ENCODE measurements at places on chromosomes 7 and 10.

DNA sequence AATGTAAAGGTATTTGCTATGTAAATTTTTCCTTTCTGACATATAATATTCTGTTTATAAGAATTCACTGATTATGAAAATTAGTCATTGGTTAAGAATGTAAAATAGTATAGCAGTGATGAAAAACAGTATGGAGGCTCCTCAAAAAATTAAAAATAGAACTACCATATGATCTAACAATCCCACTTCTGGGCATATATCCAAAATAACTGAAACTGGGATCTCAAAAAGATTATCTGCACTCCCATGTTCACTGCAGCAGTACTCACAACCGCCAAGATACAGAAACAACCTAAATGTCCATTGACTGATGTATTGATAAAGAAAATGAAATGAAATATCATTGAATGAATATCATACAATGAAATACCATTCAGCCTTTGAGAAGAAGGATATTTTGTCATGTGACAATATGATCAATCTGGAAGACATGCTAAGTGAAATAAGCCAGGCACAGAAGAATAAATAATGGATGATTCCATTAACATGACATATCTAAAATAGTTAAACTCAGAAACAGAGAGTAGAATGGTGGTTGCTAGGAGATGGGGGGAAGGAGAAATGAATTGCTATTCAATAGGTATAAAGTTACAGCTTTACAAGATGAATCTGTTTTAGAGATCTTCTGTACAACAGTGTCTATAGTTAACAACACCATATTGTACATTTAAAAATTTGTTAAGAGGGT lies 14.0 kb downstream of the C10orf88 start:
- no peak for DNase-seq

DNA sequence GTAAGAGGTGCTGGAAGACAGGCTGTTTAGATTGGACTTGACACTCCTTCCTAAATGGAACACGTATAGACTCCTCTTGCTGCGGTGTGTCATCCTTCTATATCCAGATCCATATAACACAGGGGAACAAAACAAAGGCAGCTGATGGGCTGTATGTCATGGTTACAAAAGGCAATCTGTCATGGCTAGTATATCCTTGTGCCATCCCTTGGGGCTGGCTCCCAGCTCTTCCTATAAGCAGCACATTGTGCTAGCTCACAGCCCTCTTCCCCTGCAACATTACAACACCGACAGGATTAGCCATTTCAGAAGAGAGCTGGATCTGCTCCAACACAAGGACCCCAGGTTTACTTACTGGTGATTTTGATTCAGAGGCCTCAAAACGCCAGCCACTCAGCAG lies 15.3 kb downstream of the LIPK start:
- no peak for DNase-seq

DNA sequence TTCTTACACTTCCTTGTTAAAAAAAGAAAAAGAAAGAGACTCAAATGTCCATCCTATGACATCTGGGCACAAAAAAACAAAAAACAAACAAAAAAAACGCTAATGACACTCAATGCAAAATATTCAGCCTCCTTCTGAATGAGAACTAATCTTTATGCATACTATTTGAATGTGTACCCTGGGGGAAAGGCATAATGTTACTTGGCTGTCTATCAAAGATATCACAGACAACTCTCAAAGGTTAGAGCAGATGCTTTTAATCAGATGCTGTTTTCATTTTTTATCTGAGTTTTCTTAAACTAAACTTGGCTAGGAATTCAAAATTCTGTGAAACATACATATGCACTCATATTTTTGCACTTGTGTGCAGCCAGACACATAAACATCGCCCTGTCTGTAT lies 745.8 kb downstream of the CNTNAP2 start:
- no peak for DNase-seq

DNA sequence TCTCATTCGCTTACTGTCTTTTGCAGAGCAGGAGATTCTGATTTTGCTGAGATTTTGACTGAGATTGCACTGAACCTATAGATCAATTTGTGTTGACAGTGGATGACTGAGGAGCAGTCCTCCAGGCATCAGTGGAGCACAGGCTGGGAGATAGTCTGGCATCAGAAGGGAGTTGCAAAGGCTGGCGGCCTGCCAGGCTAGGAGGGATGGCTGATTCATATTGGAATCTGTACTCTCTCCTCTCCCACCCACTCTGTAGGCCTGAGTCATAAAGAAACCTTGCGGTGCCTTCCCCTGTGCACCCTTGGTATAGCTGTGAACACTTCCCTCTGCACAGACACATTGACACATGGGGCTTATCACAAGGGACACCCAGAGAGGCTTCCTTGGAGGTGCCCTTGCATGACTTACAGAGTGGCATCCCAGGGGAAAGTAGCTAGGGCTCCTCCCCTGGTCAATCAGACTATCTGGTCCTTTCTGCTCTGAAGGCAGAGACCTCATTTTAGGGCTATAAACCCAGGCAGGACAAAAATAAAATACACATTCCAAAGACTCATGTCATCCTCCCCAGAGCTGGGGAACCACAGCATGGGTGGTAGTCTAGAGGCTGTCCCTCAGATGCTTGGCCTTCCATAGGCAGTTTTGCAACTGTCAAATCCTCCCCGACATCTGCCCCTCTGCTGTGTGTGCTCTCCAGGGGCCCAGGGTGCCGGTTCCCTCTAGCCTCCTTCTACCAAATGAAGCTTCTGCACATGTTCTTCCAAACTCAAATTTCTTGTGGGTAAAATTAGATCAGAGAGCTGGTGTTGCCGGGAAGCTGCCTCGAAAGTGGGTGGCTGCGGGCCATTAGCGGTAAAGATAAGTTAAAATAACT lies 37.4 kb upstream of the EEPD1 start:
- DNase-seq = no peak

DNA sequence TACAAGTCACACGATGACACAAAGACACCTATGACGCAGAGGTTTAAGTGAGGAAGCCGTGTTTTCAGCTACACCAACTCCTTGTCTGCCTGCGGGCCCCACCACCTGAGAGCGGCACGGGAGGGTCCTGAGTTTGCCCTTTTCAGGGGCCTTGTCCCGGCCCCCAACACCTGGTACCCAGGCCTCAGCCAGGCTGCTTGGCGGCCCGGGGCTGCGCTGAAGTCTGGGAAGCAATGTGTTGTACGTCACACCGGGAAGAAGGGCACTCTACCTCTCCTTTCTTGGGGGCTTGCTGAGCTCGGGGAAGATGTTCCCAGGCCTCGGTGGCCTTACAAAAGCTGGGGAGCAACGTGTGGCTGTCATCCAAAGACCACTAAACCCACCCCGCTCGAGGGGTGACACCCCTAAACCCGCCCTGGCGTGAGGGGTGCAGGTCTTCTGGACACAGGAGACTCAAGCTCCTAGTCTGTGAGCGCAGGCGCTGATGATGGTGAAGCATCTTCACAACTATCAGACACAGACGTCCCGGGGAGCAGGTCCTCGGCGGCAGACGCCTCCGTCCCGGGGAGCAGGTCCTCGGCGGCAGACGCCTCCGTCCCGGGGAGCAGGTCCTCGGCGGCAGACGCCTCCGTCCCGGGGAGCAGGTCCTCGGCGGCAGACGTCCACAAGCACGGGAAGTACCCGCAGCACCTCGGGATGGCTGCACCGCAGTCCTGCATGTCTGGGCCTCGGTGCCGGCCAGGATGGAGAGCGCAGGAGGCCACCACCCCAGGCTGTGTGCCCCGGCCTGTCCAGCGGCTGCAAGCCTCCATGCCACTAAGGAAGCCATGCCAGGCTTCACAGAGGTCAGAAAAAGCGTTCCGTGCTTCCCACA lies 15.4 kb downstream of the CFAP46 start:
- DNase-seq = no peak

GRCh38 chr10:72087392-72087968 lies 871 bp downstream of the SPOCK2 start:
- no peak for DNase-seq

GRCh38 chr10:119782981-119783664 lies 57.3 kb downstream of the INPP5F start:
- no peak for DNase-seq

DNA sequence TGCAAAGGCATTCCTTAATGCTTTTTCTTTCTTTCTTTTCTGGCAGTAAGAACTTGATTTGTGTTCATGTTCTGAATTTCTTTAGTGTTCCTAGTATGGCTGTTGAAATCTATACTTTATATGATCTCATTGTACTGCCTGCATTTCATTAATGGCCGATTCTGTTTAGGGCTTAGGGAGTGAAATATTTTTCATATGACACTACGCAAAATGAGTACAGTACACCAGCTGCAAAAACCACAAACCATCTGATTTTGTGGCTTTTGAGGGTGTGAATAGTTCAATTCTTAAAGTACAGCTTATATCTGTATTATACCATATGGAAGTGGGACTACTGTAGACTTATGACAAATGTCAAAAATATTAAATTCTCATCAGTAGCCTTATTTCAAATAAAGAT lies 69.1 kb upstream of the FOXP2 start:
- DNase-seq = no peak
